Activated CD4-positive, alpha-beta T cell treated with anti-CD3 and anti-CD28 coated beads, Interleukin-2, amount 50 U/mL, for 1 hour (primary cell): ENCODE measurements at places on chromosomes 16 and 17.

DNA sequence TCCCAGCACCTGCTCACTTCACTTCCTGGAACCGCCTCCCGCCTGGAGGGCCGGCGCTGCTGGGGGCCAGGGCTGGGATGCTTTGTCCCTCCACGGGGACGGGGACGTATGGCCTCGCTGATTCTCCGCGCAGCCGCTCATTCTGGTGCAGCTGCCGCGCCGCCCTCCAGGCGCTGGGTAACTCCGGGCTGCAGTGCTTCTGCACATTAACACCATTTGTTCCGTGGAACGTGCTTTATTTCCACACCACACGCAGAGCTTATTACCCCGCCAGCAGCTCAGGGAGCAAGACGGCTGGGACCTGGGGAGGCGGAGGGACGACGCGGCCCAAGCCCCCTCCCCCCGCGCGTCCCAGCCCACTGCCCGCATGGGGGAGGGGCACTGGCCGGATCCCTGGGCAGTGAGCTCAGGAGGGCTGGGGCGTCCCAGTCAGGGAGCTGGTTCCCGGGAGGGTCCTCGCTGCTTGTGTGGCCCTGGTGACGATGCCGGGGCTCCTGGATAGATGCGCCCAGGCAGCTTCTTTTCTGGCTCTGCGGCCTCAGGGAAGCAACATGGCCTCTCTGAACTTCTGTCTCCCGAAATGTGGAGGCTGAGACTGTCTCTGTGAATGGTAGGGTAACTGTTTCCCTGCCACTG is 45.4 kb upstream of the ACSF3 start:
- no peak for DNase-seq

DNA sequence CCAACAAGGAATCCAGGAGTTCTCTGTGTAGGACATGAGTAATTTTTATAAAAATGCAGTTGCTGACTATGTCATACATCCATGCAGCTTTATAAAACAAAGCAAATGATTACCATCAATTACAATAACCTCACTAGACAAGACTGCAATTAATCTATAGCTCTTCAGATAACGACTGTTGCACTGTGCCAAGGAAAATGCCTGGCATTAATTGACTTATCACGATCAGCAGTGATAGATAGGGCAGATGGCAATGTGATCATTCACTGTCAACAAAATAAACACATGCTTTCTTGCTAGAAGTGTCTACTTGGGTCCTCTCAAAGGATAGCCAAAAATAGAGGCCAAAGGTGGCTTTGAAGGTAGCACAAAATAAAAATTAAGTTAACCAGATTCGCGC is 415.0 kb downstream of the CA10 start:
- DNase-seq: no peak

DNA sequence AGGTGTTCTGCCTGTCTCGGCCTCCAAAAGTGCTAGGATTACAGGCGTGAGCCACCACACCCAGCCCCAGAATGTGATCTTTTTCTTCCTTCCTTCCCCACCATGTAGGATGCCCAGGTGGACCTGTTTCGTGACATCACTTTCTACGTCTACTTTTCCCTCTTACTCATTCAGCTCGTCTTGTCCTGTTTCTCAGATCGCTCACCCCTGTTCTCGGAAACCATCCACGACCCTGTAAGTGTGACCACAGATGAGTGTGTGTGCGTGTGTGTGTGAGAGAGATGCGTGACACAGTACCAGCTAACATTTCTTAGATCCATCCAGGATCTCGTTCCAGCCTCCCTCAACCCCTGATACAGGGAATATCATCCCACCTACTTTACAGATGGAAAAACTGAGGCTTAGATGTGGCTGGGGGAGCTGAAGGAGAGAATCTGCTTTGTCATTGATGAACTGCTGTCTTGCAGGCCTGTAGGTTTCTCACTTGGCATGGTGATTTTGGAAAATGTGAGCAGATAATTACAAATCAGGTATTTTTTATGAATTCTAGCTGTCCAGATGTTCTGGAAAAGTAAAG is 67.1 kb downstream of the ABCC1 start:
- no peak for DNase-seq

GRCh38 chr17:13728781-13729180 is 127.1 kb upstream of the HS3ST3A1 start:
- DNase-seq: no peak
